ENCODE measurements at places on chromosomes 2 and 18. TPM values are rescaled to one million over a fixed set of nuclear protein-coding genes. Genes with fewer than 3 reads are reported as not detected.

- DNase-seq: no peak
Observed at GRCh38 chr2:118121986-118122524, 33.8 kb downstream of the INSIG2 start.

DNA sequence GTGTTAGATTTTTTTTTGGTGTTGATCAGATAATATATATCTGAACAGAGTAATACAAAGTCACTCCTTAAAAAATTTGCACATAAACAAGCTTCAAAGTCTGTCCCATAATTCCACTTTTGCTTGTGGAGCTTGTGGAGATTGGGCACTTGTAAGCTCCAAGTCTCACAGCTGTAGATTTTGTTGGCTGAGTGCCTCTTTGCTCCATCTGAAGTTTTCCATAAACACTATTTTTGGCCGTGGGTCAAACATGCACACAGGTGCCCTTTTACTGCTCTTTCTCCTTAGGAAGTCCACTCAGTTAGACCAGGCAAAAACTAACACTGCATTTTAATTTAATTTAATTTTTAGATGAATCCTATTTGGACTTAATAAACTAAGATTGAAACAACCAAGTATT is 3.6 kb upstream of the KCNJ13 start:
- DNase-seq: no peak

ZNF396 gene
- 0.48 TPM for total RNA-seq

GPR75 gene
- total RNA-seq: 0.86 TPM

Data from Right ventricle myocardium superior (tissue), 1 donor.